ENCODE measurements at places on chromosomes 5 and 9.
A peak's percentile ranks its signal among the peaks of the same experiment; 100 is the strongest.

DNA sequence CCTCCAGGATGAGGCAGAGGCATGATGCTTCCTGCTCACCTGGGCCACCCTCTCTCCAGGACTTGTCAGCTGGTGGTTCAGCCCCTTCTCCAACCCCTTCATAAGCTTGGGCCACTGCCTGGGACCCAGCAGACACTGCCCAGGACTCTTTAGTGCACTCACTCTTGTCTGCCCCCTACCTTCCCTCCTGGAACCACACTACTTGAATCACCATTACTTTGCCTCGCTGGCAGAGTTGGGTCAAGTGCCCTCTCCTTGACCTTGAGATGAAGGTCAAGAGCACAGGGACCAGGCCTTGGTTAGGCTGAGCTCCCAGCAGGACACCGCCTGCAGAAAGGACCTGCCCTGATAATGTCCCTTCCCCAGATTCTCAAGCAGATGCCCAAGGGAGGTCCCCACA, 8.5 kb upstream of the ENDOG start:
- DNase-seq: no peak

DNA sequence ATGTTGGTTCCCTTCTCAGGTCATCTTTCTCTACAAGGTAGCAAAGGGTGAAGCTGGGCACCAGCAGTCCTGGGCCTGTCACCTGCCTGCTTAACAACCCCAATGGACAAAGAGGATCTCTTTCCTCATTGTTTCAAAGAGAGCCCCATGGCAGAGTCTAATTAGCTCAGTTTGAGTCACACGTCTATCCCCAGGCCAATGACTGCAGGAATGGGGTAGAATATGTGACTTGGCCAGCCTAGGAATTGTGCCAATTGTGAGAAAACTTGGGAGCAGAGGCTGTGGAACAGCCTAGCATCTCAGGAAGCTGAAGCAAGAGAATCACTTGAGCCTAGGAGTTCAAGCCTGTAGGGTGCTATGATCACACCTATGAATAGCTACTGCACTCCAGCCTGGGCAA, 3.6 kb upstream of the RAPGEF1 start:
- DNase-seq: no peak

GRCh38 chr9:125461636-125462190, 200.1 kb downstream of the GAPVD1 start:
- no peak for DNase-seq

GRCh38 chr5:33308586-33308985, 132.2 kb upstream of the TARS1 start:
- DNase-seq: no peak

DNA sequence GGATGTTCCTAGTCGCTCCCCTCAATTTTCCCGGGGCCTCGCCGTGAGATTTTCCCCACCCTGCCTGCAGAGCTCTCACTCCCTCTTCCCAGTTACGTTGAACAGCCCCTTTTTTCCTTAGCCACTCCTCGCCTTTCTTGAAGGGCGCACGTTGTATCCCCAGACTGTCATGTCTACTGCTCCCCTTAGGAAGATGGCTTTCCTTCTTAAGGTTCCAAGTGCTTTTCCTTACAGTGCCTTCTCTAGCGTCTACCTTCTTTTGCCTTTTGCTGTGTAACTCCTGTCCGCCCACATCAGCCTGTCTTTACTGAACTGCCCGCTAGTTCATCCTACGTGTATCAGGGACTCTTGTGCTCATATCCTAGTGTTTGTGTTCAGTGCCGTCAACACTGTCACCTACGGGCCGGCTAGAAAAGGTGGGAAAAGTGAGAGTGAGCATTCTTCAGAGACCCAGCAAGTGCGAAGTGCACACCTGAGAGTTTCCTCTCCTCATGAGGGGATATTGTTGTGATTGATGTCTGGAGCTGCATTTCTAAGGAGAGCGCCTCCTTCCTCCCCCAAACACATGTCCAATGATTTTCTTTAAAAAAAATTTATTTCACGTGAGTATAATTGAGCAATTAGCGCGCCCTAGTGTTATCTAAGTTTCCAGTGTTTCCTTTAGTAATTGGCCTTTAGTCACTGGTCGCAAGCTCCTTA, 764 bp downstream of the CAMLG start:
- DNase-seq: peak; percentile 75

- DNase-seq: peak; percentile 45
Observed at GRCh38 chr9:20620650-20621470, 1.4 kb downstream of the MLLT3 start.

DNA sequence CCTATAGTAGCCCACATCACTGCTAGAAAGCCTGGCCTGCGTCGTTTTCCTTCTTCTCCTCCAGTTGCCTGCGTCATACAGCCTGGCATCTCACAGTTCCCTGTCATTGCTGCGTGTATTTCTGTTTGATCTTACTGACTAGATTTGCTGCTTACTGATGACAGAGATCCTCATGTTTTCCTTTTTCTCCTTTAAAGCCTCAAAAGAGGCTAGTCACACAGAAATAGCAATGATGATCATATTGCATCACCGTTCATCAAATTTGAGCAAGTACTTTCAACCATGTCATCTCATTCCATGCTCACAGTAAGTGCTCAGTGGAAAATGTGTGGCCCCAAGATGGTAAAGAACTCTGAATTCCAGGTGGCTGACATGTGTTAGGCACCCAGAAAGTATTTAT, 76.8 kb downstream of the MVB12B start:
- DNase-seq: no peak

DNA sequence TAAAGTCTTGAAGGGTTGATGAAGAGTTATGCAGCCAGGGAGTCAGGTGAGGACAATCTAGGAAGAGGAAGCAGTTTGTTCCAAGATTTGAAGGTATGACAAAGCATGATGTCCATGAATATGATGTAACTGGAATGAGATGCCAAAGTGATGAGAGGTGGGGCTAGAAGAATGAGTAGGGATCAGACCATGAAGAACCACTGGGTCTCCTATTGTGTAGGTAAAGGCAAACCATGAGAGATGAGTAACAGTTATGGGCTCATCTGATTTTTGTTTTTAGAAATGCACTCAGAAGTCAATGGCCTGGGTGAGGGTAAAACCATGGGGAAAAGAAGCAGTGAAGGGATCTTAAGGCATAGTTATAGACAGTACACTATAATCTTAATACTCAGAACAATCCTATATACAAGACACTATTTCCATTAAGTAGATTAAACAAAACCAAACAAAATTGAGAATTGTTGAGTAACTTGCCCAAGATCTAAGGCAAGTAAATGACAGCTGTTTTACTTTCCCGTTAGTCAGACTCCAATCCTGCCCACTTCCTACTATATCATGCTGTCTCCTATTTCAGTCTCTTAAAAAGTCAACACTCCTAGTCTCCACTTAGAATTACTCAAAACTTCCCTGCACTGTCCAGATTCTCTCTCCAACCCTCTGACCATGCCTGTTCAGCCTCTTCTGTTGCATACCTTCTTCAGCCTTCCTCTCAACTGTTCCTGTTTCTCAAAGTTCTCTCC, 393.8 kb upstream of the MEF2C start:
- no peak for DNase-seq

DNA sequence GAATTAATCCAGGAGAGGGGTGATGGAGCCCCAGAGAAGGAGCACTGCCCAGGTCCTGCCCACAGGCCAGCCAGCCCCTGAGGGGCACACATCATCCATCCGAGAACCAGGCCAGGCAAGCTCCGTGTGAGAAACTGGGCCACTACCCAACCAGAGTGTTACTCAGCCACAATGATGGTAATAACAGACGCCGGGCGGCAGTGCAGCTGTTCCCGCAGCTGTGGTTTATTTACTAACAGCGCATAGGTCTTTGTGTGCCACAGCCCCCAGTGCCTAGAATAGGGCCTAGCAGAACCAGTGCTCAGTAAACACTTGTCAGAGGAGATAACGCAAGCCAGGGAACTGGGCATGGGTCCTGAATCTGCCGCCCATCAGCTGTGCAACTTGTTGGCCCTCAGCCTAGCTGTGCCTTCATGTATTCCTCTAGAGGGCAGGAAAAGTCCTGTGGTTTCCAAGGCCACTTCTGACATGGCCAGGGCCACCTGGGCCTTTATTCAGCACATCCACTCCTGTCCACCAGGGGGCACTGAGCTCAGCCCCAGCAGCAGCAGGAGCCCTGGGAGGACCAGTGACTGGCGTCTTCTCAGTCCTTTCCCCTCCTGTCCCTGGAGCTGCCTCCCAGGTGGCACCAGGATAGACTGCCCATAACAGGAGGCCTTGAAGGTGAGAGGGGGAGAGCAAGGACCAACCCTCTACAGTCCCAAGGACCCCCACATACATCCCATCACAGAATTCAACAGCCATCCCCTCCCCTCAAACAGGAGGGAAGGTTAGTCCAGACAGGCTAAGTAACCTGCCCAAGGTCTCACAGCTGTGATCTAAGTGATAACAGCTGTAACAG, 2.1 kb downstream of the MXD3 start:
- DNase-seq: peak; percentile 75

GRCh38 chr9:6186691-6187090, 28.9 kb upstream of the IL33 start:
- no peak for DNase-seq

DNA sequence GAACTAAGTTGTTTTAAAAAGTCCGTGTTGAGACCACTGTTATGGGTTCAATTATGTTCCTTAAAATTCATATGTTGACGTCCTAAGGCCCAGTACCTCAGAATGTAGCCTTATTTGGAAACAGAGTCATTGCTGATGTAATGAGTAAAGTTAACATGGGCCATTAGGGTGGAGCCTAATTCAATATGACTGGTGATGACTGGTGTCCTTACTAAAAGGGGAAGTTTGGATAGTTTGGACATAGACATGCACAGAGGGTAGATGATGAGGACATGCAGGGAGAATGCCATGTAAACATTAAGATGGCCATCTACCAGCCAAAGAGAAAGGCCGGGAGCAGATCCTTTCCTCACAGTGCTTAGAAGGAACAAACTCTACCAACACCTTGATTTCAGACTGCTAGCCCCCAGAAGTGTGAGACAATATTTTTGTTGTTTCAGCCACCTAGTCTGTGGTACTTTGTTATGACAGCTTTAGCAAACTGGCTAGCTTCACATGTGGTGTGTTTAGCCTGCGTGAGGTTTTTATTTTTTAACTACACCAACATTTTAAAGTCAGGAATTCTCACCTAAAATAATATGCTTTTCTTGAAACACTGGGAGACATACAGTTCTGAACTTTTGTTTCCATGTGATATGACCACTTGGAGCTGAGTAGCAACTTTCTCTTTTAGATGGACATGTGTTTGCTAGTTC, 135.3 kb downstream of the YIPF5 start:
- no peak for DNase-seq

- no peak for DNase-seq
Observed at GRCh38 chr5:98489021-98489420, 284.4 kb upstream of the RGMB start.

DNA sequence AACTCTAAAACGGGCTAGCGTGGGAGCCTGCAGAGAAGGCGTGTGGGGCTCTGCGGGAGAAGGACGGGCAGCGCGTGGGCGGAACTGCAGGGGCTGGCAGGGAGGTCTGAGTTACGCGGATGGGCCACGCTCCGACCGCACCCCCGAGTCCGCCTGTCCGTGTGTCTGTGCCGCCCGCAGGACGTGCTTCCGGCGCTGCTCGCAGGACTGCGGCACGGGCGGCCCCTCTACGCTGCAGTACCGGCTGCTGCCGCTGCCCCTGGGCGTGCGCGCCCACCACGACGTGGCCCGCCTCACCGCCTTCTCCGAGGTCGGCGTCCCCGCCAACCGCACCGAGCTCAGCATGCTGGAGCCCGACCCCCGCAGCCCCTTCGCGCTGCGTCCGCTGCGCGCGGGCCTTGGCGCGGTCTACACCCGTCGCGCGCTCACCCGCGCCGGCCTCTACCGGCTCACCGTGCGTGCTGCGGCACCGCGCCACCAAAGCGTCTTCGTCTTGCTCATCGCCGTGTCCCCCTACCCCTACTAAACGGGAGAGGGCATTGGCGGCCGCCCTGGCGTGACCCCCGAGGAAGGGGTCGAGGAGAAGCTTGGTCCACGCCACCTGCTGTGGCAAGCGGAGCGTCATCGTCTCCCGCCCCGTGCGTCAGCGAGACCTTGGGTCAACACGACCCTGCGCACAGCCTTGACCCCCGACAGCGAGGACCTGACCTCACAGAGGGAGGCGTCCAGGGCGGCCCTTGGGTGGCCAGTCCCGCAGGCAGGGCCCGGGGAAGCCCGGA, 11.4 kb upstream of the ASS1 start:
- DNase-seq: peak; percentile 77

DNA sequence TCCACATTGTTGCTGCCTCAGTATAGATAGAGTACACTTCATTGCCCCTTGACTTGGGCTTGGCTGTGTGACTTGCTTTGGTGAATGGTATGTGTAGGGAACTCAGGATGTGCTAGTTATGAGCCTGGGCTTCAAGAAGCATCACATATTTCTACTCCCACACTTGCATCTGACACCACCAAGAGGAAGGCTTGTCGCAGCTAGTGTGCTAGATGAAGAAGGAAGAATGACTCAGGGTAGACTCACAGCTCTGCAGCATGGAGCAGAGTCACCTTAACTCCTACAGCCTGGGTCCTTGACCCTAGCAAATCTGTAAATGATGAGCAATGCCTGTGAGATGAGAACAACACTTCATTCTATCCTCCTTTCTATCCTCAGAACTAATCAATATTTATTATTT, 261.8 kb downstream of the ASTN2 start:
- no peak for DNase-seq

GRCh38 chr5:113581388-113581787, 67.9 kb downstream of the YTHDC2 start:
- DNase-seq: no peak

- DNase-seq: no peak
Observed at GRCh38 chr5:153573326-153574033, 83.0 kb downstream of the GRIA1 start.

- DNase-seq: peak; percentile 97
Observed at GRCh38 chr9:15306757-15307522, at the start of gene TTC39B. TSS of gene TTC39B (minus strand) at chr9:15307216. CDS start at chr9:15307125, 91 bp downstream.

DNA sequence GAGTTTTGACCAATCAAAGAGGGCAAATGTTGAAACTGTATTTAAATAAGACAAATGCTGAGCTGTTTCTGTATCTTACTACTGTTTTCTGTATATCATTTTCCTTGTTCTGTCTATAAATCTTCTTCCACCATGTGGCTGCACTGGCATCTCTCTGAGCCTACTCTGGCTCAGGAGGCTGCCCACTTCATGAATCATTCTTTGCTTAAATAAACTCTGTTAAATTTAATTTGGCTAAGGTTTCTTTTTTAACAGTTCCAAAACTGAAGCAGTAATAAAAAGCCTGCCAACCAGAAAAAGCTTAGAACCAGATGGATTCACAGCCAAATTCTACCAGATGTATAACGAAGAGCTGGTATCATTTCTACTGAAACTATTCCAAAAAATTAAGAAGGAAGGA, 40.2 kb upstream of the TAS2R1 start:
- DNase-seq: no peak

- no peak for DNase-seq
Observed at GRCh38 chr5:167643631-167644280, 647.7 kb upstream of the WWC1 start.

- no peak for DNase-seq
Observed at GRCh38 chr5:173498286-173498685, 118.2 kb downstream of the BOD1 start.

DNA sequence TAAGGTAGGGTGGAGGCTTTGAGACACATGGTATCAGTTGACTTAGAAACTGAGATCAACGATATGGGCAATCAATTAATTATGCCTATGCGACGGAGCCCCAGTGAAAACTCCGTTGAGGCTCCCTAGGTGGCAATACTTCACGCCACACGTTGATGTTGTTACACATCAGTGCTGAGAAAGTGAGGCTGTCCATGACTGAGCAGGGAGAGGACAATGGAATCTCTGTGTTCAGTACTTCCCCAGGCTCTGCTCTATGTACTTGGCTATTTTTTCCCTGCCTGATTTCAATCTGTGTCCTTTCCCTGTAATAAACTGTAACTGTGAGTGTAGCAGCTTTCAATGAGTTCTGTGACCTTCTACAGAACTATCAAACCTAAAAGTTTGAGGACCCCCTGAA, 211.7 kb downstream of the SNCAIP start:
- no peak for DNase-seq
